Activated CD4-positive, alpha-beta T cell treated with anti-CD3 and anti-CD28 coated beads, Interleukin-2, amount 50 U/mL, for 1 hour (primary cell): ENCODE measurements at places on chromosomes 16 and 17.

- DNase-seq = no peak
Measured at GRCh38 chr17:75592348-75593020, 4.9 kb downstream of the MYO15B start.

- no peak for DNase-seq
Measured at GRCh38 chr17:30207655-30208054, 27.8 kb downstream of the SLC6A4 start.

GRCh38 chr17:82645516-82645915, 2.7 kb downstream of the WDR45B start:
- DNase-seq = no peak

GRCh38 chr17:16121915-16122314, 93.4 kb downstream of the NCOR1 start:
- no peak for DNase-seq

DNA sequence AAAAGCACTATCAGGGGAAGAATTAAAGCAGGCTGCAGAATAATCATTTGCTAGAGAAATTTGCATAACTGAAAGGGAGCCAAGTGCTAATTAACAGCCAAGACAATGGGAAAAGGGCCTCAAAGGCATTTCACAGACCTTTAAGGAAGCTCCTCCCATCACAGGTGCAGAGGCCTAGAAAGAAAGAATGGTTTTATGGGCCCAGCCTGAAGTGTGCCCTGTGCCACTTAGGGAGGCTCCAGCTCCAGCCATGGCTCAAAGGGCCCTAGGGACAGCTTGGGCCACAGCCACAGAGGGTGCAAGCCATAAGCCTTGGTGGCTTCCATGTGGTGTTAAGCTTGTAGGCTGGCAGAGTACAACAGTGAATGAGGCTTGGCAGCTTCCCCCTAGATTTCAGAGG, 50.1 kb downstream of the RNF112 start:
- no peak for DNase-seq
